Common myeloid progenitor, CD34-positive (primary cell): ENCODE measurements at places on chromosomes 12 and 14.
A peak's percentile ranks its signal among the peaks of the same experiment; 100 is the strongest.

GRCh38 chr14:44995196-44995595, 33.2 kb downstream of the TOGARAM1 start:
- DNase-seq = no peak

DNA sequence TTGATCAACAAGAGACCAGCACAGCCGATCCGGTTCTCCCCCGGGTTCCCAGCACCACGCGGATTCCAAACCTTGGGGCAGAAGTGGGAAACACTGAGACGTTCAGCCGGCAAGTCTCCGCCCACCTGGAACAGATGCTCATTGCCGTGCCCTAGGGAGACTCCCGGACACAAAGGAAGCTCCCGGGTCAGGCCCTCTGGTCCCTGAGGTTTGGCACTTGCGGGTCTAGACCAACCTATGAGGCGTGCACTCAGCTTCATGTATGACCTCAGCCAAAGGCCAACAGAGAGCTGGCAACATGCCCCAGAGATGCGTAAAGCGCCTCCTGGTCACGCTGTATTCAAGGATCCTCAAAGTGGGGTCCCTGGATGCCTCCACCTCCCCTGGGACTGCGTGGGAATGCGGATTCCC, 2.5 kb downstream of the RIMBP2 start:
- DNase-seq = no peak

DNA sequence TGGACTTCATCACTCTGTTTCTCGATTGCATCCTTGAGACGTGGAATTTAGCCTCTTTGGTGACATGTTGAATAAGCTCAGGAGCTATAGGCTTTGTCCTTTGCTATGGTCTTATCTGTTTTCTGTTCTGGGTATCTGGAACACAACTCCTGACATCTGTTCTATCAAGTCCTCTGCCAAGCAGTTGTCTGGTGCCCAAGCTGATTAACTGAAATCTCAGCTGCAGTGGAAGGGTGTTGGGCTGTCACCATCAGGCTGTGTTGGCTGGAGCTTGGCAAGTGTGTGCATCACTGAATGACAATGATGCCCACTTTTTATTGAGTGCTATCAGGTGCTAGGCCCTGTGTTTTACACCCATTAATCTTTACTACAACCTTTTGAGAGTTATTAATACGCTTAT, 77.8 kb downstream of the SMOC1 start:
- no peak for DNase-seq

DNA sequence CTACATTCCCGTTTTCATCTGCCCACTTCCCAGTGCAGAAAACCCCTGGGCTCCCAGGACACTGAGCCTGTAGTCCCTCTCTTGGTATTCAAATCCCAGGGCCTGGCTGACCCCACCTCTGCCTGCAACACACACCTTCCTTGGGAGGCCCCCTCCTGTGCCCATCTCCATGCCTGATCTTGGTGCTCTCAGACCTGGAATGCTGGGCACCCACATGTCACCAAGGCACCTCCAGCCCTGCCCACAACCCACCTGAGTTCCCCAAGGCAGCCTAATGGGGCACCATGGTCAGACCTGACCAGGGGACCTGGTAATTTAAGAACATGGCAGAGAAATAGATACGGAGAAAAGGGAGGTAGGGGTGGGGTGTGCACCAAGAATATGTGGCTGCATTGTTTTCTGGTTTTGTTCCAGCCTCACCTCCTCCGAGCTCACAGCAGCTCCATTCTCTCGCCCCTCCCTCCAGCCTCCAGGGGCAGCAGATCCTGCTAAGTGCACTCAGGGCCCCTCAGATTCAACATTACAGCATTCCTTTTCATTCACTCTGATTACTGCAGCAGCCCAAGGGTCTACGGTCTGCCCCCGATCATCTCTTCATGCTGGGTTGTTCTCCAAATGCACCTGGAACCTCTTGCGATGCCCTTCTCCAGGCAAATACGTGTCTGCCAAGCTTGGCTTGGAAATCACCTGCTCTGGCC, 9.2 kb upstream of the HSP90AA1 start:
- DNase-seq = peak; percentile 18

DNA sequence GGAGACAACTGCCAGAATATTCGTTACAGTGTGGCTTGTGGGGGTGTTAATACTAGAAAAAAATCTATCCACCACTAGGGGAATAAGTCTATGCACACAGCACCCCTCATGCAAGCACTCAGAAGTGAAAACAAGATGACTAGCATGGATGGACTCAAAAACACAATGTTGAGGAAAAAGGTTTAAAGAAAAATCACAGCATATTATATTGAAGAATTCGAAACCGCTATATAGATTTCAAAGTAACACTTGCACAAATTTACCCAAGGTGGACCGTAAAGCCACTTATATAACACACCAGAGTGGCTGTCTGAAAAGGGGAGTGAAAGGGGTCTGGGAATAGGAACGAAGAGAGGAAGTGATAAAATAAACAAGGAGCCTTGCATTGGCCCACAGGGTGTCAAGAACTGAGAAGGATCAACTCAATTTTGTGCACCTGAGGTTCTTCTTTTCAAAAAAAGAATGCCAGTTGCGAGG, 544 bp downstream of the ABCD4 start:
- DNase-seq = peak; percentile 80

- DNase-seq = no peak
Observed at GRCh38 chr14:19947413-19948090, 16.8 kb downstream of the OR4K1 start.
